ENCODE measurements at places on chromosomes 1 and 21.

DNA sequence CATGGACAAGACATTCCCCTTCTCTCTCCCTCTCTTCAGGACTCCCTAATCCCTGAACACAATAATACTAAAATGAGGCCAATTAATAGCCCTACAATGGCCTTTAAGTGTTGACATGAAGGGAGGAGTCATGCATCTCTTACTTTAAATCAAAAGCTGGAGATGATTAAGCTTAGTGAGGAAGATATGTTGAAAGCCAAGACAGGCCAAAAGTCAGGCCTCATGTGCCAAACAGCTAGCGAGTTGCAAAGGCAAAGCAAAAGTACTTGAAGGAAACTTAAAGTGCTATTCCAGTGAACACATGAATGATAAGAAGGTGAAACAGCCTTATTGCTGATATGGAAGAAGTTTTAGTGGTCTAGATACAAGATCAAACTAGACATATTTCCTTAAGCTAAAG lies 49.5 kb upstream of the CD46 start:
- no peak for DNase-seq

DNA sequence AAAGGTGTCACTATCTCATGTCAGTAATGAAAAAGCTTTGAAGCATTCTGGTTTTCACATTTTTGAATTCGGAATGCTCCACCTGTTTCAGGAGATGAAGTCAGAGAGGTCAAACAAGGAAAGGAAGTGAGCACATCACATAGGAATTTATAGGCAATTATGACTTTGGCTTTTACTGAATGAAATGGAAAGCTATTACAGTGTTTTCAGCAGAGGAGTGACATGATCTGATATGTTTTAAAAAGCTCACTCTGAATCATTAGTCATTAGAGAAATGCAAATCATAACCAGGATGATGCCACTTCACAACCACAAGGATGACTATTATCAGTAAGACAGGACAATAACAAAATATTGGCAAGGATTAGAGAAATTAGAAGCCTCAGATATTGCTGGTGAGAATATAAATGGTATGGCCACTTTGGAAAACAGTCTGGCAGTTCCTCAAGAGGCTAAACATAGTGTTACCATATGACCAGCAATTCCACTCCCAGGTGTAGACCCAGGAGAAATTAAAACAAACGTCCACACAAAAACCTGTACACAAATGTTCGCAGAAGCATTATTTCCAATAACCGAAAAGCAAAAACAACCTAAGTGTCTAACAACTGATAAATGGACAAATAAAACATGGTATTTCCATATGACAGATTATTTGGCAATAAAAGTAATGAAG lies 7.5 kb downstream of the TAF1A start:
- DNase-seq: no peak

GRCh38 chr1:155223047-155223446 lies 14.6 kb downstream of the MTX1 start:
- no peak for DNase-seq

GRCh38 chr1:30537279-30537678 lies 186.1 kb downstream of the MATN1 start:
- DNase-seq: no peak

- no peak for DNase-seq
Observed at GRCh38 chr1:28208818-28209441, 23.9 kb downstream of the DNAJC8 start.
